ENCODE measurements at places on chromosomes 3 and 15. TPM values are rescaled to one million over a fixed set of nuclear protein-coding genes. Genes with fewer than 3 reads are reported as not detected.

- H3K4me3 ChIP-seq: no peak overlapping the region
- H3K27me3 ChIP-seq: no peaks in the 10 kb centered on the region
- no peak overlapping the region for H3K27ac ChIP-seq
- no peaks in the 10 kb centered on the region for H3K4me1 ChIP-seq
- H3K36me3 ChIP-seq: no peaks in the 10 kb centered on the region
Observed at GRCh38 chr15:25178835-25179672, 224.3 kb downstream of the SNRPN start.

- DNase-seq: no peak
- no peak overlapping the region for H3K27ac ChIP-seq
- no peaks in the 10 kb centered on the region for H3K27me3 ChIP-seq
- H3K4me1 ChIP-seq: no peaks in the 10 kb centered on the region
Observed at GRCh38 chr3:73681610-73682009, 56.9 kb upstream of the PDZRN3 start.

DNA sequence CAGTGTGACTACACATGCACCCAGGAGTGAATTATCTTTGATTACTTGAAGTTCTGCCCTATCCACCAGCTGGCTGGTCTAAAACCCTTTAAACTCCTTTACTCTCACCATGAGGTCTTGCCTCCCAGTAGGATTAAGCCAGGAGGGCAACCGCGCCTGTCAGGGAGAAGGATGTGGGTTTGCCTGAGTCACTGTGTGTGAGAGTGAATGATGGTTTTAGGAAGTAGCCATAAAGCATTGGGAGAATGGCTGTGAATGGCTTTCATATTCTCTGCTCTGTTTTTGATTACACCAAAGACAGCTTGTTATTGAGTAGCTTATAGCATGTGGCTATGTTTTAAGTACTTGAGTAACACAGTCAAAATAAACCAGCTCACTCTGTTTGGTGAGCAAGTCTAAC is 637.7 kb upstream of the TBL1XR1 start:
- H3K27ac ChIP-seq: no peak overlapping the region
- no peak for DNase-seq
- no peak overlapping the region for H3K4me3 ChIP-seq
- H3K36me3 ChIP-seq: no peaks in the 10 kb centered on the region
- H3K4me1 ChIP-seq: no peaks in the 10 kb centered on the region

DNA sequence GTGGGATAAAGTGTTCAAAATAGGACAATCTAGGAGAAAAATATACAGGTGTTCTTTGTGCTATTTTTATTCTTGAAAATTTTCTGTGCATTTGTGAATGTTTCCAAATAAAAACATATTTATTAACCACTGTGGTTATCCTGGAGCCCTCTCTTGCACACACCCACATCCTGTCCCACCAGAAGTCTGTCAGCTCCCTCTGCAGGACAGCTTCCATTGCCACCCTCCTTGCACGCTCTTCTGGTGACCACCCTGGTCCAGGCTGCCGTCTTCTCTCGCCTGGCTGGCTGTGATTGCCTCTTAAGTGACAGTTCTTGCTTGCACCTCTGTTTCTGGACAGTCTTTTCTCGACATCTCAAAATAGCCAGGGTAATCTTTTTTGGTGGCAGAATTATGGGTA is 394.0 kb downstream of the LRTM1 start:
- DNase-seq: no peak
- no peaks in the 10 kb centered on the region for H3K36me3 ChIP-seq
- H3K4me3 ChIP-seq: no peak overlapping the region

Gene ANKRD63
- total RNA-seq: not detected
